Naive thymus-derived CD4-positive, alpha-beta T cell (primary cell): ENCODE measurements at places on chromosomes 6 and 20. TPM values are rescaled to one million over a fixed set of nuclear protein-coding genes. Genes with fewer than 3 reads are reported as not detected.

Gene NRM
- polyA plus RNA-seq, result 7.2 TPM

Gene NRSN1
- not detected for polyA plus RNA-seq

Gene MLN
- not detected for polyA plus RNA-seq

Gene CLIC1
- 102 TPM for polyA plus RNA-seq

Gene TMEM217
- polyA plus RNA-seq, result 0.28 TPM

Gene LSM14B
- 1.4 TPM for polyA plus RNA-seq

Gene PRL
- polyA plus RNA-seq, result not detected

Gene PLEKHG1
- 0.57 TPM for polyA plus RNA-seq

Gene SLC22A7
- not detected for polyA plus RNA-seq

Gene CCN5
- polyA plus RNA-seq, result not detected

Gene ULBP3
- polyA plus RNA-seq, result 0.27 TPM

Gene STX16
- 32.0 TPM for polyA plus RNA-seq

Gene MAP7
- polyA plus RNA-seq, result 0.17 TPM

Gene MYLK4
- polyA plus RNA-seq, result not detected

Gene PLG
- polyA plus RNA-seq, result not detected

Gene ADGB
- not detected for polyA plus RNA-seq

Gene MYLK2
- not detected for polyA plus RNA-seq

Gene PDE7B
- 0.83 TPM for polyA plus RNA-seq

Gene DEF6
- 234 TPM for polyA plus RNA-seq

Gene RPN2
- 281 TPM for polyA plus RNA-seq

Gene ABHD16B
- polyA plus RNA-seq, result 1.1 TPM

Gene UBE2J1
- polyA plus RNA-seq, result 33.8 TPM

Gene TAP1
- 162 TPM for polyA plus RNA-seq

Gene SDC4
- not detected for polyA plus RNA-seq

Gene MRPL18
- polyA plus RNA-seq, result 90.3 TPM

Gene RNF182
- not detected for polyA plus RNA-seq

Gene ADTRP
- 64.6 TPM for polyA plus RNA-seq

Gene PREX1
- polyA plus RNA-seq, result 2.9 TPM

Gene SUPT3H
- 8.0 TPM for polyA plus RNA-seq

Gene TPBG
- polyA plus RNA-seq, result not detected

Gene SNPH
- 6.0 TPM for polyA plus RNA-seq

Gene RPS6KA2
- 5.0 TPM for polyA plus RNA-seq

Gene AVP
- polyA plus RNA-seq, result not detected

Gene HLA-DRA
- 7.8 TPM for polyA plus RNA-seq

Gene ACSS2
- polyA plus RNA-seq, result 17.5 TPM

Gene HDGFL1
- not detected for polyA plus RNA-seq

Gene GGTLC1
- not detected for polyA plus RNA-seq

Gene SLC35D3
- polyA plus RNA-seq, result not detected

Gene CD24
- 0.23 TPM for polyA plus RNA-seq

Gene CLVS2
- polyA plus RNA-seq, result not detected

Gene ESF1
- 7.2 TPM for polyA plus RNA-seq

Gene RBM24
- not detected for polyA plus RNA-seq

Gene EDEM2
- 27.3 TPM for polyA plus RNA-seq

Gene ERMARD
- polyA plus RNA-seq, result 5.5 TPM

Gene TAAR8
- not detected for polyA plus RNA-seq

Gene PI16
- polyA plus RNA-seq, result 10.6 TPM

Gene C2
- 0.10 TPM for polyA plus RNA-seq

Gene CPNE5
- 0.09 TPM for polyA plus RNA-seq

Gene DPM1
- 80.9 TPM for polyA plus RNA-seq

Gene ASXL1
- 14.7 TPM for polyA plus RNA-seq

Gene ARID1B
- 17.5 TPM for polyA plus RNA-seq

Gene THEMIS
- polyA plus RNA-seq, result 110 TPM

Gene MOG
- not detected for polyA plus RNA-seq

Gene EMILIN3
- not detected for polyA plus RNA-seq

Gene ANKRD6
- 2.2 TPM for polyA plus RNA-seq

Gene DUSP15
- not detected for polyA plus RNA-seq

Gene CAGE1
- 0.06 TPM for polyA plus RNA-seq

Gene MAFB
- not detected for polyA plus RNA-seq
